Midbrain (tissue), 1 donor: ENCODE measurements at places on chromosomes 7 and 10.

GRCh38 chr7:37942934-37943610, 22.6 kb downstream of the EPDR1 start:
- DNase-seq = peak; percentile 36

- no peak for DNase-seq
Observed at GRCh38 chr10:71217266-71218045, 5.1 kb downstream of the UNC5B start.

DNA sequence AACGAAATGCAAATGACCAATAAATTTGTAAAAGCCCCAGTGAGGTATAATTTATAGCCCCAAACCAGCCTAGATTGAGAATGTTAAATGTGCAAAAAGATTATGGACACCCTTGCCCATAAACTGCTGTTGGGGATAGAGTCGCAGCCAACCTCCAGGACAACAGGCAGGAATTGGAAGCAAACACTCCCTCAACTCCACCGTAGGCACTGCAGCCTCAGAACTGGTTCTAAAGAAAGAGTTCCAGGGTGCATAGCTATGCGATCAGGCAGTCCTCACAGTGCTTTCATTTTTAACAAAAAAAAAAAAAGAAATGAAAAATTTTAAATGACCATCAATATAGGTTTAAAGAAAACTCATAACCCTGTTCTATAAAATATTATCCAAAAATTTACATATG, 86.2 kb downstream of the CXCL12 start:
- no peak for DNase-seq

GRCh38 chr7:146864644-146865043, 748.0 kb downstream of the CNTNAP2 start:
- DNase-seq = no peak

DNA sequence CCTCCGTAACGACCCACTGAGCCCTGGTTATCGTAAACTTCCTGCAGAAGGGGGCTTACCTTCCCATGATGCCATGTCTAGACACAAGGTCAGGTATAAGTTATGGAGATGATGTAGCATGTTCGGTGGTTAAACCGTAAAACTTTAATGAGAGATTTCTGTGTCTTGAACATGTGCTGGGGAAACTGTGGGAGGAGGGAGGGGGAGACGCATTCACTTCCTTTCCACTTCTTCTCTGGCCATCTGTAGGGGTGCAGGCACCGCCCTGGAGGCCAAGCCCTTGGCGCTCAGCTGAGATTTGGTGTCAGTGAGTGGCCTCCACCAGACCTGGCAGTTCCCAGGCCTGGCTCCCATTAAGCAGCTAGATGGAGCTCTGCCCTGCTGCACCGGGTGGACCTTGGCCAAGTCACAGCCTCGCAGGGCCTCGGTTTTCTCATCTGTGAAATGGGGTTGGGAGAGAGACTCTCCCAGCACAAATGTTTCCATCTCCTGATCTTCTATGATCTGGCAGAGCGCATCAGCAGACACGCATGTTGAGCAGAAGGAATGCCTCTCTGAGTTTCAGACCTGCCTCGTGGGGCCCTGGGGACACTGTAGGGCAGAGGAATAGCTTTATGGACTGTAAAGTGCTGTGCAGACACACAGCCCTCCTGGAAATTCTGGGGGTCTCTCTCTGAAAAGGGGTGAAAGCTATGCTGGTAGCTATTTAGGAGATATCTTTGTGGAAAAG, 106.0 kb downstream of the COL26A1 start:
- no peak for DNase-seq

GRCh38 chr7:79786187-79786586, 332.7 kb upstream of the MAGI2 start:
- DNase-seq = no peak

GRCh38 chr10:100810835-100811116, 65.4 kb downstream of the PAX2 start:
- DNase-seq = no peak

GRCh38 chr10:108904163-108904838, 1019.0 kb downstream of the XPNPEP1 start:
- DNase-seq = no peak

GRCh38 chr10:106816318-106817085, 348.0 kb downstream of the SORCS1 start:
- no peak for DNase-seq

DNA sequence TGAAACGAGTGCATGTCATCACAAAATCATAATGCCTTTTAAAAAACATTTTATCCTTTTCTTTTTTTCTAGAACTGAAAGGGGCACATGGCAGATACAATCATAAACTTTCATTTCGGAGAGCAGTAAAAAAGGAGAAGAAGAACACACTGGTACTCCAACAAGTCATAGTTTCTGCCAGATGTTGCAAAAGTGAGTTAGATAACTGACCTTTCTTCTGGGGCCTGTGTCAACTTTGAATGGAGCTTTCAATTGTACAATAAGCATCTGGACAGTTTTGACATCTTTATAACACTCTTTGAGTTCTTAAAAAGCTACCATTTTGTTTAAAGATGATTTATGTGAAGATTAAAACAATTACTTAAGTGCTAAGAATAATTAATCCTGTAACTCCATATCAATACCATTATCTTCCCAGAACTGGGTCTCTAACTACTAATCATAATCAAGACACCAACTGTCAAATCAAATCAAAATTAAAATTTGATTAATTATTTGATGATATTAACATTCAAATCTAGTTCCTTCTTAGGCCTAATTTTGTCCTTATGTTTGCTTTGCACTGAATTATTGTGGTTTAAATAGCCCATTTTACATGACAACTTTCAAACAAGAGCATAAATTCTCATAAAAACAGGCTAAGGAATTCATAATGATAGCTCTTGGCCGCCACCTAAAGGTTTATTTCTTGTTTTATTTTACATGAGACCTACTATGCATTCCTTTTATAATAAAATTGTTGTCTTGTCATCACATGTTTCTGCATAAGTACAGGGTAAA, 19.5 kb upstream of the ITGB8 start:
- DNase-seq = peak; percentile 51

- DNase-seq = no peak
Observed at GRCh38 chr7:17743316-17743715, 197.0 kb downstream of the SNX13 start.

DNA sequence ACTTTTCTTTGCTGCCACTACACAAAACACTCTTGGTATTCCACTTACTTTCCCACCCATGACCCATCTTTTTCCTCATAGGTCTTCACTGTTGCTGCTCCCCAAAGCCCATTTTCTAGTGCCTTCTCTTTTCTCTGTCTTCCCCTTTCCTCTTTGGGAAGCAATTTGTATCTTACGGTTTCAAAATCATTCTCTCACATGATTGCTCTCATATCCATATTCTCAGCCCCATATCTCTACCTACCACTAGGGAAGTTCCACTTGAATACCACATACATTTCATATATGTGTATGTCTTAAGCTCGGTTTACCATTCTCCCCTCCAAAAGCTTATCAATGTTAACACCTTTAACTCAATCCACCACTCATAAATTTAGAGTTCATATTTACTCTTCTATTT, 3.2 kb upstream of the UBE2D1 start:
- no peak for DNase-seq

DNA sequence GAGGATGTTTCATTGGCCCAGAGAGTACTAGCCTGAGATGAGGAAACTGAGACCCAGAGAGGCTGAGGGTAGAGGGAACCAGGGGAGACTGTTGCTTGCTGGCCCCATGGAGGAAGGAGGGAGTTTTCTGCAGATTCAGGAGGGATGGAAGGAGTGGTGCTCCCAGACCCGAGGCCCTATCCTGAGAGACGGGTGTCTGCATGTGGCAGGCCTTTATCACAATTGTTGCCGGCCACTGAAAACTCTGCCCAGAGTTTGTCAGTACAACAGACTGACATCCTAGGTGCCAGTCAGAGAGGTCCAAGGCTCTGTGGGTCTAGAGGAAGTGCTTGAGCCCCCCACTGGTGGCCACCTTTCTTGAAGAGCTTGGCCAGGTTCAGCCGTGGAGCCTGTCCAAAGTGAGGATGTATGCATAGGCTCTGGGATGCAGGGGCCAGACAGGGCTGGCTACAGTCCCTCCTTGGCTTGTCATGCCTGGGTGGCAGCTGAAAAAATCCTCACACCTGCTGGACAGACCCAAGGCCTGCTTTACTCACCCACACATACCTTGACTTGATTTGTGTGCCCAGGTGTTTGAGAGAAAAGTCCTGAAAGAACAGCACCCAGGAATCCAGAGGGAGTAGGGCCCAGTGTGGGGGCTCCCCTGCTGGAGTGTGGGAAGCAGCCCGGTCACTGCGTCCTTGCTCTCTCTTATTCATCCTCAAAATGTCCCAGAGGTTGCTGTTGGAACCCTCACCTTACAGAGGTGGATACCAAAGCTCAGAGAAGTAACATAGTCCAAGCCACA, 65.2 kb downstream of the CLRN3 start:
- DNase-seq = no peak

DNA sequence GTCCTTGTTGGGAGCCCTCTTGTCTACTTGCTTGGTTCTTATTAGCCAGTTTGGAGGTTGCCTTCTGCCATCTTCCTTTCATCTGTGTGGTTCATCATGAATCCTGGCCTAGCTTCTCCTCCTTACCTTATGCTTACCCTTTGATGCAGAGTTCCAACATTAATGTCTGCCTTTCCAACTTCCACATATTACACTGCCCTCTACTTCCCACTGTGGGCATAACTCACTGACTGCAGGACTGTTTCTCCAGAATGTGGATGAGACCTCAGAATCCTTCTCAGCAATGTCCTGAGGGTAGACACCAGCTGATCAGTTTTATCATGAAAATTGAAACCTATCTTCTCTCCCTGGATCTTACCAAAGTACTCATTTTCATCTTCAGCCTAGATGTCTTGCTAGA, 491.0 kb downstream of the LRMDA start:
- no peak for DNase-seq

- DNase-seq = no peak
Observed at GRCh38 chr10:11670381-11670780, 58.9 kb upstream of the USP6NL start.

DNA sequence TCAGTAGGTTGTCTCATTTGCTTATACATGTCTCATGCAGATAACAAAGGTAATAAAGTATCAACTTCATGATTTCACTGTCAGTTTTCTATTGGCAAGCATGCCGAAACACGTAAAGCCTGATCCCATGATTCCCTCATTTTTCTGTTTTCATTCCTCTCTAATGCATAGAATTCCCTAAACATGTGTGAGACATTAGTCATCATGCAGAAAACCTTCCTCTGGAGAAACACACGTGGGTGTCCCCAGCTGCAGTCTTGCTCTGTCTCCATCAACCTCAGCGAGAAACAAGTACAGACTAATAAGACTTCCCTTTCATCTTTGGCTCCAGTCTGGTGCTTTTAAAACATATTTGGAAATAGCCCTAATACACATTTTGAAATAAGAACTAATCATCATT, 432.7 kb upstream of the VSTM2A start:
- no peak for DNase-seq
